ENCODE measurements at places on chromosomes 3 and 15.

- no peak for DNase-seq
Observed at GRCh38 chr3:39013289-39013688, 38.5 kb downstream of the SCN11A start.

DNA sequence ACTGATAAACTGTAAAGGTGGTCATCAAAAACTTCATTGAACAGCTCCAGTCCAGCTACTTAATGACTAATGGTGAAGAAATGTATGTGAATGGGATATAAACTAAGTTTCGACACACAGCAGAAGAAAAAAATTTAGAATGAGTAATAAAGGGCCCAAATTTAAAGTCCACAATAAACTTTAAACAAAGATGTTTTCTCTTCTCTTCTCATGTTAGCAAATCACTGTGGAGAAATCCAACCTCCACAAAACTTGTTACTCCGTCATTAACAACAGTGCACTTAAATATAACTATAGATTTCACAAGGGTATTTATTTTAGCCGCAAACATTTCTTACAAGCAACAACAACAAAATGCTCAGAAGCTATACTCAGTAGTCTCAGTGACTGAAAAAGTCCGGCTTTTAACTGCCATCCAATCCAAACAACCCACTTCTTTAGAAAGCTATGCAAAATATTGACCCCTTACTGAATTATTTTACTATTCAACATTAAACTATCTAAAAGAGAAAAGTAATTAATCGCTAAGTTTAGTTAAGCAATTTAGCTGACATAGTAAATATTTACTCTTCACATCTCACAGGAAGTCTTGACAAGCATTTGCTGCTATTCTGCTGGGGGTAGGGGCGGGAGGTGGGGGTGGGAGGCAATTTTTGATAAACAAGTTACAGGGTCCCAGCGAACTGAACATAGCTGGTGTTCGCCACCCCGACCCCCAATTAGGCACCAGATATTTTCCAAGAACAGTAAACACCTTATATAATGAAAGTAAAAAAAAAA lies 2.4 kb downstream of the IGF2BP2 start:
- no peak for DNase-seq

- no peak for DNase-seq
Observed at GRCh38 chr15:70222606-70223005, 124.9 kb upstream of the TLE3 start.

GRCh38 chr3:149701206-149701976 lies 43.6 kb upstream of the WWTR1 start:
- DNase-seq: no peak

- DNase-seq: no peak
Observed at GRCh38 chr3:123533554-123534159, 51.2 kb downstream of the HACD2 start.

DNA sequence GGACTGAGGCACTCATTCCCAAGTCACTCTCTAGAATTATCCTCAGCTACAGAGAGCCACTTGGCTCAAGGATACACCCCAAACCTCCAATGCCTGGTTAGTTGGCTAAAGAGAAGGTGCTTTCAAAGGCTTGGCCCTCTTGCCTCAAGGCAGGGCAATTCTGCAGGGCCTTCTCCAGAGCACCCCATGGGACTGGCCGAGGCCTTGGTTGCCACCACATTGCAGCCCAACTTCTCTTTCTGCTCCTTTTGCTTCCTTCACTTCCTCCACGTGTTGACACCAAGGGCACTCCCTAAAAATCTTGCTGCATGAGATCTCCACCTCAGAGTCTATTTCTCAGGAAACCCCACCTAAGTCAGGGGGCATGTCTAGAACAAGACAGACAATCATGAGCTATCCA lies 36.7 kb downstream of the MEGF11 start:
- no peak for DNase-seq

- no peak for DNase-seq
Observed at GRCh38 chr3:151631946-151632345, 101.8 kb upstream of the AADACL2 start.

GRCh38 chr15:79364571-79365240 lies 53.8 kb downstream of the TMED3 start:
- no peak for DNase-seq

- no peak for DNase-seq
Observed at GRCh38 chr3:177893331-177893730, 642.9 kb upstream of the KCNMB2 start.
